ENCODE measurements at places on chromosomes 7 and 10.
A peak's percentile ranks its signal among the peaks of the same experiment; 100 is the strongest.

- no peak for DNase-seq
Observed at GRCh38 chr10:69781576-69781975, 20.1 kb upstream of the COL13A1 start.

DNA sequence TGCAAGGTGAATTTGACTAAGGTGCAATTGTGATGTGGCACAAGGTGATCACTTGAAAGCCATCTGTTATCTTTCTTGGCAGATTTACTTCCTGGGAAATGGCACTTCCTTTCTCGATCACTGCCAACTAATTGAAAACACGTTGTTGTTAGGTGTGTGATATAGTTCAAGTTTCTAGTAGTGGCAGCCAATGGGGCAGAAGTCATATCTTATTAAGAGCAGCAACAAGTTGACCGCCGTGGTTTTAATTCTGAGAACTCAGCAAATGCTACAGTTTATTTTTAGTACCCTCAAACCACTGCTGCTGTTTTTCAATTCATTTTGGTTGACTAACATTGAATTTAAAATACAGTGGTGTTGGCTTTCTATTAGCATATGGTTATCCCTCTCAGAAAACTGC lies 1.6 kb downstream of the CHN2 start:
- DNase-seq = peak; percentile 69

DNA sequence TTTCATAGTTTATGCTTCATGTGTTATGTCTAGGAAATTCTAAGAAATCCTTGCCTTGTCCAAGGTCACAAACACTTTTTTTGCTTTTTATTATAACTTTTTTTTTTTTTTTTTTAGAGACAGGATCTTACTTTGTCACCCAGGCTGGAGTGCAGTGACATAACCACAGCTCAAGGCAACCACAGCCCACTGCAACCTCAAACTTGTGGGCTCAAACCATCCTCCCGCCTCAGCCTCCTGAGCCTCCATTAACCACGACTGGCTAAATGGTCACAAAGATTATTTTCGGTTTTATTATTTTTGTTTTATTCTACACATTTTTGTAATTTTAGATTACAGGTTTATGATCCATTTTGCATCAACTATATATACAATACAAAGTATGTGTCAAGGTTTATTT lies 7.1 kb upstream of the FAM204A start:
- no peak for DNase-seq

GRCh38 chr7:143243111-143243510 lies 20.1 kb upstream of the GSTK1 start:
- no peak for DNase-seq

DNA sequence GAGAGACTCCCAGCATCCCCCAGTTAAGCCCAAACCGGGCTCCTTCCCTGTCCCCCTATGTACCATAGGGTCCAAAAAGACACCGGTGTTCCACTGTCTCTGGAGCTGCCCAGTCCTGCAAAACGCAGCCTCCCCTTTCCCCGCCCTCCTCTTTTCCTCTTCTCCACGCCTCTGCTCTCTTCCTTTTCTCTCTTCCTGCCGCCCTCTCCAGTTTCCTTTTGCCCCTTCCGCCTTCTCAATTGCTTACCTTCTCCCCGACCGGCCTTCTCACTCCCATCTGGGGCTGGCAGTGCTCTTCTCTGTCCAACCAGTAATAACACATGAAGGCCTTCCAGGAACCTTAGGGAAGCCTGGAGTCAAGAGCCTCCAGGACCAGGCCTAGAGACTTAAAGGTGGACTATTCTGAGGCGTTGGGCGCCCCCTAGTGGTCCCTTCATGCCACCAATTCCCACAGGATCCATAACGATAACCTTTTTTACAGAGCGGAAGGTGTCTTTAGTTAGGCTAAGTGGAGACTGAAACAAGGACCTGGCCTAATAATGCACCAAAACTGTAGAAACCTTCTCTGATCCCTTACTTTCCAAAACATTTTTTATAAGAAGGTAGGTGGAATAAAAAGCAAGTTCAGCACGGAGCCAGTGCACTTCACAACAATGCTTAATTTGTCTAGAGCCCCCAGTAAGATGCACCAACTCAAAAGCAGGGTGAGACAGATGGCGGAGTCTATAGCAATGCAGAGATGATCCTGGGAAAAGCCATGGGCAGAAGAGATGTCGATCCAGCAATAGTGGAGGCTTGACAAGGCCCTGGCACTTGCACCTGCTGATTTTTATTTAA lies 27.2 kb upstream of the MSRB2 start:
- DNase-seq = peak; percentile 69

GRCh38 chr10:121956111-121957061 lies 18.6 kb downstream of the NSMCE4A start:
- DNase-seq = no peak

DNA sequence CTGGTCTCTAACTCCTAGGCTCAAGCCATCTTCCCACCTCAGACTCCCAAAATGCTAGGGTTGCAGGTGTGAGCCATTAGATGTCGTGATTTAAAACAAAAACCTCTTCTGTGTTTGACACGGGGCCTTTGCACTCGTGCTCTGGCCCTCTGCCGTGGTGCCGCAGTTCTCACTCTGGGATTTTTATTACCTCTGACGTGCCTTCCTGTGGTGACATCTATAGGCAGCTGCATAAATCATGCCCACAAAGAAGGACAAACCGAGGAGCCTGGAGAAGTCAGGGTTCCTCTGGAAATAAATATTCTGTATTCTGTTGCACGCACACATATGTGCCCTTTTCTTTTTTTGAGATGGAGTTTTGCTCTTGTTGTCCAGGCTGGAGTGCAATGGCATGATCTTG lies 25.9 kb upstream of the OCM start:
- no peak for DNase-seq

DNA sequence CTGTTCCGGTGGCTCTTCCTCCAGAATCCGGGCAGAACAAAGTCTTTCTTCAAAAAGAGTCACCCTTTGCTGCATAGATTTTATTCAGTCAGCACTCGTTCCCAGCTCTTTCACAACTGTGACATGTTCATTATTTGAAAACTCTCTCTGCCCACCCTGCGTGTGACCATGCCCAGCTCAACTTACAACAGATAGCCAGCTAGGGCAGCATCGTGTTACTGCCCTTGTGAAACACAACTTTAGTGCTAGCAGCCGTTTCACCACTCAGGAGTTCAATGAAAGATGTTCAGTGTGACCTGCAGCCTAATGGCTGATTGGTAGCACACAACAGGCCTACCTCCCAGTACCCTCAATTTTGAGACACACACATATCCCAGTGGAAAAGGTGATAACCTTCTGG lies 57.9 kb downstream of the ZNF438 start:
- no peak for DNase-seq

- DNase-seq = no peak
Observed at GRCh38 chr7:114936471-114936870, 14.6 kb downstream of the MDFIC start.

GRCh38 chr7:138092486-138093028 lies 16.3 kb downstream of the AKR1D1 start:
- no peak for DNase-seq

- no peak for DNase-seq
Observed at GRCh38 chr7:55508221-55509011, 63.9 kb downstream of the VOPP1 start.

GRCh38 chr10:113239566-113240350 lies 289.7 kb downstream of the TCF7L2 start:
- no peak for DNase-seq

DNA sequence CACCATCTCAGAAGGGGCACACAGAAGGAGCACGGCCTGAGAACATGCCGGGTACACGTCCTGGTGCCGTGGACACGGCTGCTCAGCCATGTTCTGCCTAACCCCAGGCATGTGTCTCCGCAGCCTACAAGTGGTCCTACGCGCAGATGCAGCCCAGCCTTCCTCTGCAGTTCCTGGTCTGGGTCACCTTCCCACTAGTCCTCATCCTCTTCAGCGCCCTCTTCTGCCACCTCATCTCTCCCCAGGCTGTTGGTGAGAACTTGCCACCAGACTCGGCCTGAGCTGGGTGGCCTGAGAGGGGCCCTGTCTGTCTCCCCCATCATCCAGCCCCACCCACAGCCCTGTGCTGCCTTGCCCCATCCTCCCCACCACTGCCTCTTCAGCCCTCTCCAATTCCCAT lies 5.3 kb downstream of the CLCN1 start:
- DNase-seq = no peak

DNA sequence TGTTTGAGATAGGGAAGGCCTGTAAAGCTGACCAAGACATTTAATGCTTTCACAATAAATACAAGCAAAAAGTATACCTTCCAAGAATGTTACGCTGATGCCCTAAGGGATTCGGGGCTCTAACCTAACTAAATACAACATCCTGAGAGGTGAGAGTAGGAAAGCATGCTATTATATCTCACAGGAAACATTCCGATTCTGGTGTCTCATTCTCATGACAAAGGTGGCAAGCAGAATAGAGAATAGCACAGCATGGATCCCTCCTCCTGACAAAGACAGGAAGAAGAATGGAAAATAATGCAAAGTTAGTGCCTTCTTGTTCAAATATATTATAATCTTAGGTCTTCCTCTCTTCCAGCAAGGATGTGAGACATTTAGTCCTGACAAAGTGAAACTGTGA lies 504.3 kb downstream of the TFEC start:
- DNase-seq = no peak

DNA sequence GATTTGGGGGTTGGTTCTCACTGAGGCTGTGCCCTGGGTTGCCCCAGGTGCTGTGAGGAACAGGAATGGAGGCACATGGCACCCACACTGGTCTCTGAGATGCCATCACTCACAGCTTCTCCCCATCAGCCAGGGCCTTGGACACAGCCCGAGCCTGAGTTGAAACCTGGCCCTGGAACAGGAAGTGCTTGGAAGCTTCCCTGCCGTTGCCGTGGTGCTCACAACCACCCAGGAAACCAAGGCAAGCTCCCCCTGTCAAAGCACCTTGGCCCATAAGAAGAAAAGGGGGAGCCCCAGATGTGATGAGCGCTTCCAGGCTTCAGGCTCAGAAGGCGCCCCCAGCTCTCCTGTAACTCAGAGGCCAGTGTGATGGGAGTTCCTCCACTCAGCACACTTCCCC lies at the start of gene BTBD16:
BTBD16 (plus strand) TSS at position 221 of the 400 bp plus-strand sequence. CDS start 3,786 bp downstream, outside the sequence.
- no peak for DNase-seq

- no peak for DNase-seq
Observed at GRCh38 chr7:140479739-140480084, 407 bp upstream of the MKRN1 start.

DNA sequence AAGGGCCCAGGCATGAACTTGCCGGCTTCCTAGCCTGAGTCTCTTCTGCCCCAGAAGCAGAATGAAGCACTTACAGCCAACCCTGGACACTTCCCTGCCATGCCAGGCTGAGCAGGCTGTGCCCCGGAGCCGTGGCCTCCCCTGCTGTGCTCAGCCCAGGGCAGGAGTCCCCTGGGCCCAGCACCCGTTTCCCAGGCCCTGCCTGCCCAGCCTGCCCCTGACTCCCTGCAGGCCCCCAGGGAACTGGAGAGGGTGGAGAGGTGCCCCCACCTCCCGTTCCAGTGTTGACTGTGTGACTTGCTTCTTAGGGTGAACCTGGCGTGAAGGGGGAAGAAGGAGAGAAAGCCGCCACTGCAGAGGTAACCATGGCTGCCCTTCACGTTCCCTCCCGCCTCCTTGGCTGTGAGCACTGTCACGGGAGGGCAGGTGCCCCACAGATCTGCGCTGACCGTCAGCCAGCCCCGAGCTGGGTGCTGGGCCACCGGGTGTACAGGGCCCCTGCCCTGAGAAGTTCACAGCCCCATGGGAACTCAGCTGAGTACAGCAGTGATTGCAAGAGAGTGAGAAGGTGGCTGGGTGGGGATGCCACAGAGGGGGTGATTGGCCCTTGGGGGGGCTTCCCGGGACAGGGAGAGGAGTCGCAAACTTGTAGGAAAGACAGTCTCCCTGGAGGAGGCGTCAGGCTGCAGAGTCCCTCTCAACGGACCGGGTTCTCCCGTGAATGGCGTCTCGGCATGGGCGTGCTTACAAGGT lies 75.9 kb downstream of the MYL10 start:
- DNase-seq = no peak

DNA sequence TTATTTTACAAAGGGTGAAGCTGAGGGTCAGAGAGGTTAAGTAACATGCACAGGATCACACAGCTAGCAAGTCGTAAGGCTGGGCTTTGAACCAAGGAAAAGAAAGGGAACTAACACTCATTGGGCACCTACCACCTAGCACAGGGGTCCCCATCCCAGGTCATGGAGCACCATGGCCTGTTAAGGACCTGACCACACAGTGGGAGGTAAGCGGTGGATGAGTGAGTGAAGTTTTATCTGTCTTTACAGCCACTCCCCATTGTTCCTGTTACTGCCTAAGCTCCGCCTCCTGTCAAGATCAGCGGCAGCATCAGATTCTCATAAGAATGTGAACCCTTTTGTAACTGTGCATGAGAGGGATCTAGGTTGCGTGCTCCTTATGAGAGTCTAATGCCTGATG lies 222.8 kb downstream of the RAB11FIP2 start:
- DNase-seq = no peak

GRCh38 chr7:108448584-108449505 lies 7.4 kb downstream of the NRCAM start:
- no peak for DNase-seq
